ENCODE measurements at places on chromosomes 7 and 10. TPM values are rescaled to one million over a fixed set of nuclear protein-coding genes. Genes with fewer than 3 reads are reported as not detected.

The PLPP4 gene
- not detected for polyA plus RNA-seq

DNA sequence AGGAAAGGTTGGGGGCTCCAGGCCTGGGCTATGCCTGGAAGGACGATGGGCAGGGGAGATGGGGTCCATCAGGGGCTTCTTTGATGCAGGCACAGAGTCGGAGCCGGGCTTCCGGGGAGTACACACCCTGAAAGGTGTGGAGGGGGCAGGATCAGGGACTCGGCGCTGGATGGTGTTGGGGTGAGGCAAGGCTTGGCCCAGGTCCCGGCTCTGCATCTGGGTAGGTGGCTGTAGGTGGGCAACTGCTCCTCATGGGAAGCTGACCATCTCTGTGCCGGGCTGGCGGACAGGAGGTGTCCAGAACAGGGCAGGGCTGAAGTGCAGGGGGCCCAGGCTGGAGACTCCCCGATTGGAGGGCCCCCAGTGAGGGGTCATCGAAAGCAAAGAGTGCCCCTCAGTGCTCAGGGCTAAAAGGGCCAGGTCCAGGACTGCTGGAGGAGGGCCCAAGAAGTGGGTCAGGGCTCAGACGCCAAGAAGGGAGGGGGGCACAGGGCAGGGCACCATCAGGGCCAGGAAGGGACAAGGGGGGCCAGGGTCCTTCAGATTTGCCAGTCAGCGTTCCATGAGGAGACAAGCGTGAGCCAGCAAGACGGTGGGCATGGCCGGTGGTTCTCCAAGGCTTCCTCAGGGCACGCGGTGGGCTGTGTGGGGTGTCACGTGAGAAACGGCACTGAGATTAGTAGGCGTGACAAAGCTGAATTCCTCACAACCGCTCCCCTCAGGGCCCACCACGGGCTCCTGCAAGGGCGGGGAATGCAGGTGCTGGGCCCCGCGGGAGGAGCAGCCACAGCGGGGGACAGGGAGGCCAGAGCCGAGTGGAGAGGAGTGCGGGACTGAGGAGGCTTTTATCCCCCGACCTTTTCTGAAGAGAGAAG is 97.0 kb downstream of the BMS1 start:
- DNase-seq, result no peak
- H3K4me3 ChIP-seq, result no peak overlapping the region
- H3K27me3 ChIP-seq, result peaks cover 5% of the 10 kb centered on the region

DNA sequence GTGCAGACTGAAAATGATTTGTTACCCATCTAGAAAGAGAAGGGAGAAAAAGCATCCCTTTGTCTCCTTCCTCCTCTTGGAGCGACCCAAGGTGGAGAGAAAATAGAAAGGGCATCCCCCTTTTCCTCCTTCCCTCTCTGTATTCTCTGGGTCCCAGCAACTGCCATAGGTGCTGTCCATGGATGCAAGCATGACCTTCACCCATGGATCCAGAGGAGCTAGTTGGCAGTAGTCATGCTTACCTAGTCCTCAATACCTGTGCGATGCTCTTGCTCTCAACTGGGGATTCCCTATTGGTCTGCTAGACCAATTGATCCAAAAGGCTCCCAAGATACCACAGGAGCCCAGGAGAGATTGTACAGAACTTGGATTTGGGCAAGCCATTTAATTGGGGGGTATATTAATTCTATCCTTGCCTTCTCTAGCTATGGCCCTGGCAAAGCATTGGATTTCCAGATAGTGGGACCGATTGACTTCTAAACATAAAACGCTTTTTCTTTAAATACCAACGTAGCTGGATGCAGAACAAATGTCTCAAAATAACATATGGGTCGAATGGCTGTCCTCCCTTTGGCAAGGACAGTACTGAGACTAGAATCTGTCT is 547.8 kb upstream of the IGFBP3 start:
- H3K4me1 ChIP-seq, result no peaks in the 10 kb centered on the region
- DNase-seq, result no peak
- no peaks in the 10 kb centered on the region for H3K27me3 ChIP-seq
- H3K27ac ChIP-seq, result no peak overlapping the region
- no peaks in the 10 kb centered on the region for H3K36me3 ChIP-seq

DNA sequence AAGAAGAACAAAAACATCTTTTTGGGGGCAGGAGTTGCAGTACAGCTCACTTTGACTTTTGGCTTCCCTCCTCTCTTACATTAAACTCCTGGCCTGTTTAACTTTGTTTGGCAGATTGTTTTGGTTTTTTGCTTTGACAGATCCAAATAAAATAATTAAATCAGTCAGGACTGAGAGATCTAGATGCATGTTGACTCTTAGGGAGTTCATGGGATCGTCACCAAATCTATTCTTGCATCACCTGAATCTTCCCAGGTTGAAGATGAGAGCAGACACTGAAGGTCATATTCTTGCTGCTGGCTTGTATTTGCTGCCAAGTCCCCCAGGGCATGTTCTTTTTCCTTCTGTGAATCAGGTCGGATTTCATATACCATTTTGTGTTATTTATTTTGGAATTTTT is 759.4 kb downstream of the CNTNAP2 start:
- H3K4me1 ChIP-seq, result no peaks in the 10 kb centered on the region
- H3K27ac ChIP-seq, result no peak overlapping the region
- no peak for DNase-seq
- H3K36me3 ChIP-seq, result no peaks in the 10 kb centered on the region
- no peak overlapping the region for H3K4me3 ChIP-seq
- H3K27me3 ChIP-seq, result no peaks in the 10 kb centered on the region

- H3K4me3 ChIP-seq, result no peak overlapping the region
- no peaks in the 10 kb centered on the region for H3K36me3 ChIP-seq
- H3K27ac ChIP-seq, result no peak overlapping the region
- no peak for DNase-seq
These were observed 13.5 kb downstream of the LRRC20 start for GRCh38 chr10:70368774-70369482.

- H3K27me3 ChIP-seq, result no peaks in the 10 kb centered on the region
- no peak overlapping the region for H3K4me3 ChIP-seq
- DNase-seq, result no peak
These were observed 202.9 kb downstream of the DKK1 start for GRCh38 chr10:52517012-52517411.

- DNase-seq, result no peak
- H3K36me3 ChIP-seq, result no peaks in the 10 kb centered on the region
- H3K27me3 ChIP-seq, result no peaks in the 10 kb centered on the region
- no peak overlapping the region for H3K4me3 ChIP-seq
- no peak overlapping the region for H3K27ac ChIP-seq
These were observed 154.3 kb downstream of the POLR1F start for GRCh38 chr7:19554581-19554980.

GRCh38 chr10:94680544-94680943 is 3.0 kb upstream of the CYP2C18 start:
- no peaks in the 10 kb centered on the region for H3K36me3 ChIP-seq
- no peak for DNase-seq
- no peaks in the 10 kb centered on the region for H3K27me3 ChIP-seq
- no peaks in the 10 kb centered on the region for H3K4me1 ChIP-seq
- H3K4me3 ChIP-seq, result no peak overlapping the region

GRCh38 chr10:132848291-132848701 is 62.3 kb upstream of the NKX6-2 start:
- peaks cover 14% of the 10 kb centered on the region for H3K4me1 ChIP-seq
- no peaks in the 10 kb centered on the region for H3K36me3 ChIP-seq
- H3K4me3 ChIP-seq, result peak overlapping the region; percentile 87
- peak; percentile 26 for DNase-seq
- no peaks in the 10 kb centered on the region for H3K27me3 ChIP-seq

DNA sequence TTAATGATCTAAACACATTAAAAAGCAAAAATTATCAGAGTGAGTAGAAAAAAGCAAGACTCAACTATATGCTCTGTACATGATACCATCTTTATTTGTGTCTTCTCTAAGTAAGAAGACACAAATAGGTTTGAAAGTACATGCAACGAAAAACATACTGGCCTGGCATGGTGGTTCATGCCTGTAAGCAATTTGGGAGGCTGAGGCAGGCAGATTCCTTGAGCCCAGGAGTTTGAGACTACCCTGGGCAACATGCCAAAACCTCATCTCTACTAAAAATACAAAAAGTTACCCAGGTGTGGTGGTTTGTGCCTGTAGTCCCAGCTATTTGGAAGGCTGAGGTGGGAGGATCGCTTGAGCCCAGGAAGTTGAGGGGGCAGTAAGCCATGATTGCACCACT is 78.1 kb upstream of the TOMM7 start:
- peaks cover 2% of the 10 kb centered on the region for H3K27me3 ChIP-seq
- no peak overlapping the region for H3K4me3 ChIP-seq
- DNase-seq, result no peak
- H3K36me3 ChIP-seq, result no peaks in the 10 kb centered on the region
- H3K4me1 ChIP-seq, result no peaks in the 10 kb centered on the region

GRCh38 chr7:44703921-44704320 is 44.7 kb upstream of the ZMIZ2 start:
- H3K27ac ChIP-seq, result peak overlapping the region; percentile 34
- DNase-seq, result no peak
- H3K27me3 ChIP-seq, result no peaks in the 10 kb centered on the region
- H3K36me3 ChIP-seq, result peaks cover 26% of the 10 kb centered on the region

DNA sequence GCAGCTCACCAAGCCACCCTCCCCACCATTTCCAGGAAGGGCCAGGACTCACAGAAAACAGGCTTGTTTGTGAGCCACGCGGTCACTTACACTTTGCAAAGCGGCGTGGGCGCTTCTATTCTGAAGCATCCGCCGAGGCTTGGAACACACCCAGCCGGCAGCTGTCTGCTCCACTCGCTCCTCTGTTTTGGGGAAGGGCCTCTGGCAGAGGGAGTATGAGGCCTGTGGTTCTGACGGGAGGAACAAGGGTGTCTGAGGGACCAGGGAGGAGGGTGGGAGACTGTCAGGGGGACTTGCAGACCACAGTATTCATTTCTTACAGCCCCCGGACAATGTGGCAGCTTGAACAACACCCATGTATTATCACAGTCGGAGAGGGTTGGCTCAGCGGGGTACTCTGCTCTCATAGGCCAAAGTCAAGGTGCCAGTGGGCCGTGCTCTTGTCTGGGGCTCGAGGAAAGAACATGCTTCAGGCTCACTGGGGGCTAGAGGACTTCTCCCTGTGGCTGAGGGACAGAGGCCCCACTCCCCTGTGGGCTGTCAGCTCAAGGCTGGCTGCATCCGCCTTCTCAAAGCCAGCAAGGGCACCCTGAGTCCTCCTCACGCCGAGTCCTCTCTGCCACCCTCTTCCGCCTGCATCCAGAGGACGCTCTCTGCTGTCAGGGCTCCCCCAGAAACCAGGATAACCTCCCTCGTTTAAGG is 60.4 kb upstream of the FAM20C start:
- peaks cover 13% of the 10 kb centered on the region for H3K27me3 ChIP-seq
- H3K36me3 ChIP-seq, result no peaks in the 10 kb centered on the region
- no peak overlapping the region for H3K27ac ChIP-seq
- no peaks in the 10 kb centered on the region for H3K4me1 ChIP-seq

DNA sequence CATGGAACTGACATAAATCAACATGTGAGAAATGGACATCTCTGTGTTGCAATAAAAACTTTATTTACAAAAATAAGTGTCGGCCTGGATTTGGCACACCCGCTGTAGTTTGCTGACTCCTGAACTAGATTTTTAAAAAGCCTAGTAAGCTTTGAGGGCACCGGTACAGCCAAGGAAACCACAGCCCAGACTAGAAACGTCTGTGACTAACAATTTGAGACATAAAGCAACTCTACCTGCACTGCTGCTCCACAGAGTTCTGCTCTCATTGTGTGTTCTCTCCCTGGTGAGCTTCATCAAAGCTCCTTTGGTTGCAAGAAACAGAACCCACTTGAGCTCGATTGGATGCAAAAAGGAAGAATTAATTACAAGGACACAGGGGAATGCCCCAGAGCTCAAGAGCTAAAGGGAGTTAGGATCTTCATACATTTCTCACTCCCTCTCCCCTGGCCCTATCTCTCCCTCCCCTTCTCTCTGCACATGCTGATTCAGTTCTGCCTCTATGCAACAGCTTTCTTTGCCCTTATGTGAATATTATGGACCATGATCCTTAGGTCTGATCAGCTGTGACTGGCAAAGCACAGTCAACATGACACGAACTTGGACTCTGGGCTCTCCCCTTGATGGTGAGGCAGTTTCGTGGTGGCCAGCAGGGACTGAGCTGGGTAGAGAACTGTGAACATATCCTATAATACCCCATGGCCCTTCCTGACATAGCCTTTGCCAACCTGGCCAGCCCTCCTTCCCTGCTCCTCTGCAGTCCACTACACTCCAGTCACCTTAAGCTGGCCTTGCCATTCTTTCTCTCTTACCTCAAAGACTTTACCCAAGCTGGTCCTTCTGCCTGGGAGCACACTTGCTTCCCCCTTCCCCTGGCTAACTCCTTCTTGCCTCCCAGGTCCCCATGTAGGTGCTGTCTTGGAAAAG is 77.5 kb upstream of the YAE1 start:
- no peaks in the 10 kb centered on the region for H3K36me3 ChIP-seq
- H3K27ac ChIP-seq, result no peak overlapping the region
- H3K4me3 ChIP-seq, result no peak overlapping the region
- peaks cover 1% of the 10 kb centered on the region for H3K27me3 ChIP-seq
- no peaks in the 10 kb centered on the region for H3K4me1 ChIP-seq
- DNase-seq, result no peak

DNA sequence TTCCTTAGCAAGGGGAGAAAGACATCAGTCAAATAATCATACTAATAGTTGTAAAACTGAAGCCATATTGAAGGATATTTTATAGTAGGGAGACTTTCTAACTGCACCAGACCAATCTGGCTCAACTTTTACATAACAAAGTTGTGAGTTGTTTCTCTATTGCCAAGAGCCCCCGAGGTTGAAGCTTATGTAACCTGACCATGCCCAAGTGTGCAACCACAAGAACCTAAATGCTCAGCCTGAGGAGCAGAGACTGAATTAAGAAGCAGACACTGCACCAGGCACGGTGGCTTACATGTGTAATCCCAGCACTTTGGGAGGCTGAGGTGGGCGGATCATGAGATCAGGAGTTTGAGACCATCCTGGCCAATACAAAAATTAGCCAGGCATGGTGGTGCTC is 77.3 kb upstream of the ARMC3 start:
- H3K27ac ChIP-seq, result no peak overlapping the region
- H3K36me3 ChIP-seq, result no peaks in the 10 kb centered on the region
- DNase-seq, result no peak
- peaks cover 2% of the 10 kb centered on the region for H3K4me1 ChIP-seq

All from immature natural killer cell (primary cell).